ENCODE measurements at places on chromosomes 1 and 21.

DNA sequence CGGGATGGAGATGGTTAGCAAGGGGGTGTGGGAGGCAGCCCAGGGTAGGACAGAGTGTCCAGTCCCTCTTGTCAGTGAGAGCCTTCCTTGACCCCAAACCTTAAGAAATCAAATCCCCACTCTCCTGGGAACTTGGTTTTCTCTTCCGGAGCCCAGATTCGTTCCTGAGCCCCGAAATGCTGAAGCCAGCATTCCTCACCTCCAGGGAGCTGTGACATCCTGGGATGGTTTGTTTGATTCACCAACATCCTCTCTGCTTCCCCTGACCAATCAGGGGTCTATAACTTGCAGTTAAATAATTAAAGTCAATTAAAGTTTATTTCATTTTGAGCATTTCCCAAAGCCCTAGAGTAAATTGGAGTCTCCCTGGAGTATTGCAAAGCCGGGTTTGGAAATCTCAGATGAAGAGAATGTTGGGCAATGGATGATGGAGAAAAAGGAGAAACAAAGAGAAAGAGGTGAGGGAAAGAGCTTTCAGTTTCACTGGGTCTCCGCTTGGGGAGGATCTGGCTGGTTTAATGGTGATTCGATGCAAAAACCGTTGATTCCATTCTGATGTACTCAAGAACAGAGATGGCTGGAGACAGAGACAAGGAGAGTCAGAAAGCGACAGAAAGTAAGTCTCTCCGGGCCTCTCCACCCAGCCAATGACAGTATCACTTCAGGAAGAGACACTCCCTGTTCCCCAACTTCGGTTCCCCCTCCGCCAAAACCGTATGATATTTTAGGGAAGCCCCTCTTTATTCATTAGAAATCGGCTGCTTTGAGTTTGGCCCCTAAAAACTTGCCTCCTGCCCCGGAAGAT, 12.8 kb upstream of the ALX3 start:
- DNase-seq, result no peak

DNA sequence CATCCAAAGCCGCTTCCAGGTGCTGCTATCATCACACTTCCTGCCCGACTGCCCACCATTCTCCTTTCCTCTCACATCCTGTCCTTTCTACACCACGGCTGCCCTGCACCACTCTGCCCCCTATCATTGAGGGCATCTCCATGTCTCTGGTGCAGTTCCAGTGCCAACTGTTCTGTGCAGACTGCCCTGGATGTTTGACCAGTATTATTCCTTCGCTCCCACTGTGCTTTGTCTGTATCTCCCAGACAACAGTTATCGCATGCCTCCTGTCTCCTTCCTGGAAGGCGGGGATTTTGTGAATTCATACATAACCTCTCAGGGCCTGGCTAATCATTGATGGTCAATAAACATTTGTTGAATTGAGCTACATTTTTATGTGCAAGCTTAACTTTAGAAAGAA, 63.6 kb upstream of the GNG12 start:
- no peak for DNase-seq

DNA sequence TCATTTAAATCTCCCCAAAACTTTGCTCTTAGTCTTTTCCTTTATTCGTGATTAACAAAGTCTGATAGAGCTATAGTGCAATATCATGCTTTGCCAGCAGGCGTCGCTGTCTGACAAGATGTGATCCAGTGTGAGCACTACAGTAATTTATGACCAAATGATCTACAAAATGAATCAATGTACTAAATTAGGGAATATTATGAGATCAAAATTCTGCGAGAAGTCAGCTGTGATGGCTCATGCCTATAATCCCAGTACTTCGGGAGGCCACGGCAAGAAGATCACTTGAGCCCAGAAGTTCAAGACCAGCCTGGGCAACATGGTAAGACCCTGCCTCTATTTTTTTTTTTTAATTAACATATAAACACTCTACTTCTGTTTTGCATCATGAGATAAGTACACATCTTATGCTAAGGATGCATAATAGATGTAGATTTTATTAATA, 3.6 kb upstream of the SPSB1 start:
- DNase-seq, result peak; percentile 91

- DNase-seq, result no peak
Measured at GRCh38 chr1:48205522-48205921, 17.0 kb upstream of the SLC5A9 start.

- peak; percentile 92 for DNase-seq
Measured at GRCh38 chr21:39788383-39788782, 43.4 kb downstream of the IGSF5 start.

DNA sequence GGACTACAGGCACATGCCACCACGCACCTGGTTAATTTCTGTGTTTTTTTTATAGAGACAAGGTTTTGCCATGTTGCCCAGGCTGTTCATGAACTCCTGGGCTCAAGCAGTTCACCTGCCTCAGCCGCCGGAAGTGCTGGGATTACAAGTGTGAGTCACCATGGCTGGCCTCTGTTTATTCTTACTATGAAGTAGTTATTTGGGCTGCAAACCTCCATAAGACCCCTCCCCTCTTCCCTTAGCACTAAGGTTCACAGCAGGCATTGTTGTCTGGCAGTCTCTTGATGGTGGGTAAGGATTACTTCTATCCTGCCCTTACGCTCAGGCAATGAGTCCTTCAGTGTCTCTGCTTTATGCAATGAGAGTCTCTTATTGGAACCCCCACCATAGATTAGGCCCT, 51.8 kb downstream of the ANGPTL1 start:
- peak; percentile 63 for DNase-seq

- DNase-seq, result no peak
Measured at GRCh38 chr1:55057270-55057955, 18.1 kb downstream of the PCSK9 start.

DNA sequence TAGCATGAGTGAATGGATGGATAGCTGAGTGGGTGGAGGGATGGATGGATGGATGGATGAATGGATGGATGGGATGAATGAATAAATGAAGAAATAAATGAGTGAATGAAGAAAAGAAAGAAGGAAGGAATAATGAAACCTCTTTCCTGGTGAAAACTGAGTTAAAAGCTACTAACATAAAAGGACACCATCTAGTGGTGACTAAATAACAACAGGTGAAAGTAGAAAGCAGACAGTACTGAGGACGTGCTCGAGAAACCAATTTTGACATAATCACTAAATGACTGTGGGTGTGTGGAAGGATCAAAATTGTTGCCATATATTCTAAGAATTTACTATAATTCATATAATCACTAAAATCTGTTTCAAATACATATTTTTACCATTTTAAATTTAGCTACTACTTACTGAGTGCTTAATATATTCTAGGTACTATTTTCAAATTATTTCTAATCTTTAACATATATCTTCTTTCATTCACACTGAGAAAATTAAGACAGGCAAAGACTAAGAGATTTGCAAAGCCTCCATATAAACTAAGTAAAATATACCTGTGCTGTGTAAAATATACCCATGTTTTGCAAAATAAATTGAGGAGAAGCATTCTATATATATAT, 522.9 kb downstream of the LRRIQ3 start:
- DNase-seq, result no peak

DNA sequence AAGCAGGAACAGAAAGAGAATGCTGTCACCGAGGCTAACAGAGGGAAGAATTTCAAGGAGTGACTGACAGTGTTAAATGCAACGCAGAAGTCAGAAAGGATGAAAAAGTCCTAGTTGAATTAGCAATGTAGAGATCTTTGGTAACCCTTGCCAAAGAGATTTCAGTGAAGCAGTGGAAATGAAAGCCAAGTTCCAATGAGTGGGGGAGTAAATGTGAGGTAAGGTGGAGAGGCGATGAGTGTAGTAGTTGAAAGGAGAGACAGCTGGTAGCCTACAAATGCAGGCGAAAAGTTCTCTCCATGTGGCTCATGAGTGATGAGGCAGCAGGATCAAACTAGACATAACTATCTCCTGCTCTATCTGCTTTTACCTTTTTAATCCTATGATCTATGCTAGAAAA, 74.6 kb upstream of the IPO9 start:
- DNase-seq, result no peak

DNA sequence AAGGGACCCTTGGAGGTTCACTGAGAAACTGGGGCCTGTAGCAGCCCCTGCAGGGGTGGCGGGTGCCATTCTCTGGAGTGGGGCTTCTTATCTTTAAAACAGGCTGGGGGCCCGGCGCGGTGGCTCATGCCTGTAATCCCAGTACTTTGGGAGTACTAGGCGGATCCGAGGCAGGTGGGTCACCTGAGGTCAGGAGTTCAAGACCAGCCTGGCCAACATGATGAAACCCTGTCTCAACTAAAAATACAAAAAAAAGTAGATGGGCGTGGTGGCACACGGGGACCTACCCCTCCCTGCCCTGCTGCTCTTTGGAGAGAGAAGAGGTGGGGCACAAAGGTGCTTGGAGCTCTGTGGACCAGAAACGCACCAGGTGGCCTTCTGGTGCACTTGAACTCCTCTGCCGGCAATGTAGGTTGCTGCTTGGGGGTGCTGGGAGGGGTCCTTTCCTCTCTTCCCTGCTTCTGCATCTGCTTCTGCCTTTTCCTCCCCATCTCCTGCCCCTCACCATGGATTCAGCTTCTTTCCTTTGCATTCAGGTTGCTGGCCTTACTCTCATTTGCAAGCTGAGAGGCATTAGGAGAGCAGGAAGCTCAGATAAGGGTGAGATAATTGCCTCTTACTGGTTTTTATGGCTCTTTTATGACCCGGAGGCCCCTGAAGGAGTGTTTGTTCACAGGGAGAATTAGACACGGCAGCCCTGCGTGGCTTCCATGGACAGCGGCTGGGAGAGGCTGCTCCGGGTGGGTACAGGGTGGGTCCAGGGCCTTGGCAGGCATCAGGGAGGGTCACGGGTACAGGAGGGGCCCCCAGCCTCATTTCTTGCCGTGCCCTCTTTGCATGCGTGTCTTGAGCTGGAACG, 57.4 kb downstream of the ARHGEF10L start:
- DNase-seq, result no peak

GRCh38 chr1:90344963-90345730, 350.2 kb downstream of the ZNF326 start:
- DNase-seq, result no peak

DNA sequence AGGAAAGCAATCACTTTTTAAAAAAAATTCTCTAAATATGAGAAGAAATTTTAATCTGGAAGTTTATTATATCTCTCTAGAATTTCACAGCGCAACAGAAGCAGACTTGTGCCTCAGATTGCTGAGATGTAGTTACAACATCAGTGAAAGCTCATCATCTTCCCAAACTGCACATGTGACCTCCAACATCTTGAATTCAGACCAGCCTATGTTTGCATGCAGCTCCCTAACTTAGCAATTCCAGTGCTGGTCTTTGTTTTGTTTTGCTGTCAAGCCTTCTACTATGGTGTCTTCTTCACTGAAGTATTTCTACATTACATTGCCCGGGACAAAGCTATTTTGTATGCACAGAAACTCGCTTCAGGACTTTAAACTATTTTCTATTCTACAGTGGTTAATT, 684.8 kb upstream of the PTBP2 start:
- DNase-seq, result no peak

DNA sequence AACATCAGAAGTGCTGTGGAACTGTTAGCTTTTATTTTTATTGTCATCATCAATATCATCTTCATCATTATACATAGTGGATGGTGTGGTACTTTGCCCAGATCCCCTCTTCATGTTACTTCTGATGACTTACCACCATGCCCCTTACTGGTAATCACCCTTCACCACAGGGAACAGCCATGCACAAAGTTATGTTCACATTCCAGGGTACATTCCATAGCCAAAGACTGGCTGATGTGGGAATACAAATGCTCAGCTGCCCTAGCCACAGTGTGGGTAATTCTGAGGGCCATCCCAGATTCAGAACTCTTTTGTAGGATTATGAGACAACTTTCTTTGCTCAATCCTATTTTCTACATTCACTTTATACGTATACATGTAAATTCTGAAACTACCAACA, 691.3 kb upstream of the CXADR start:
- DNase-seq, result no peak

Measured in endodermal cell (in vitro differentiated cells).